C1 segment of cervical spinal cord (tissue), 14 donors: ENCODE measurements at places on chromosomes 3 and 15.

GRCh38 chr3:36696799-36697198 is 67.6 kb downstream of the DCLK3 start:
- DNase-seq = no peak

DNA sequence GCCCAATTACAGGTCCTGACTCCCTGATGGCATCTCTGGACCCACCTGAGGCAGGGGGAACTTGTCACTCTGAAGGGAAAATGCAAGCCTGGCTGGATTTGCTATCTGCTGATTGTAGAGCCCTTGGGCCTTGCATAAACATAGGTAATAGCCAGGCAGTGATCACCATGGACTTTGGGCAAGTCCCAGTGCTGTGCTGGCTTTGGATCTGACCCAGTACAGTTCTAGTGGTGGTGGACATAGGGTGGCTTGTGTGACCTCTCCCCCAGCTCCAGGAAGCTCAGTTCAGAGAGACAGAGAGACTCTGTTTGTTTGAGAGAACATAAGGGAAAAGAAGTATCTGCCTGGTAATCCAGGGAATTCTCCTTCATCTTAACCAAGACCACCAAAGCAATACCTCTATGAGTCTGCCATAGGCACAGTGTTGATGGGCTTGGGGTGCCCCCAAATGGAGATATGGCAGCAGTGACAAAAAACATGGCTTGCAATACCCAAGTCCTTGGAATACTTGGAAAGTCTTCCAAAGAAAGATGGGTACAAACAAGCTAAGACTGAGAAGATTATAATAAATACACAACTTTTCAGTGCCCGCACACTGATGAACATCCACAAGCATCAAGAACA is 348.5 kb downstream of the PYDC2 start:
- no peak for DNase-seq

- no peak for DNase-seq
These were observed 68.9 kb downstream of the SMAD3 start for GRCh38 chr15:67134067-67134838.

GRCh38 chr3:53155760-53156159 is 5.2 kb upstream of the PRKCD start:
- DNase-seq = no peak

GRCh38 chr3:192795021-192795420 is 67.7 kb upstream of the FGF12 start:
- no peak for DNase-seq

DNA sequence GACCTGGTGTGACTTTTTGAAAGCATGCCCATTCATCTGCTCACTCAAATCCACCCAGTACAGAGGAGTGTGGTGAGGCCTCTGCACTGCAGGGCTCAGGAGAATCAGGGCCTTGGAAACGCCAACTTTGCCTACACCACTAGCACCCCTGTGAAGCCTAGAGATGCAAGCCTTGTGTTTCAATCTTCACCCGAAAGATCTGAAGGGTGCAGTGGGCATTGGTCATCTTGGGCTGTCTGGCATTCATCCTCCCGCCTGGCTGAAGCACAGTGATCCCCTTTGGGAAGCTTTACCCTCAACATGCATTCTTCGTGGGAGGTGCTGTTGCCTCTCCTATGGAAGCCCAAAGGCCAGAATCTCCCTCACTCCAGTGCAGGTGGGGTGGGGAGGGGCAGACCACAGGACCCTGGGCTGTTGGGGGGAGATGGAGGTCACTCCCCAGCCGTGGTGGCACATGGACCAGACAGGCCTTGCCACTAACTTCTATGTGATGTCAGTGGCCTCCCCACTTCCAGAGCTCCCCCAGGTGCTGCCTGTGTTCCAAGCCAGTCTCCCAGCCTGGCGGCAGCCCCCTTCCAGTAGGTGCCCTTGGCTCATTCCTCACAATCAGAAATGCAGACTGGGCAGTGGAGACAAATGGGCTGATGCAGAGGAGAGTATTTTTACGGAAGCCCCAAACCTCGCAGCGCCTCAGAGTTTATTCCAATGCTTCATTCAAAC is 92.5 kb downstream of the ADAMTS17 start:
- DNase-seq = no peak

GRCh38 chr3:171177056-171177455 is 150.5 kb upstream of the SLC2A2 start:
- no peak for DNase-seq

GRCh38 chr3:62479326-62479725 is 106.0 kb upstream of the FEZF2 start:
- DNase-seq = no peak

GRCh38 chr15:56835718-56836171 is 82.7 kb upstream of the TCF12 start:
- DNase-seq = no peak

DNA sequence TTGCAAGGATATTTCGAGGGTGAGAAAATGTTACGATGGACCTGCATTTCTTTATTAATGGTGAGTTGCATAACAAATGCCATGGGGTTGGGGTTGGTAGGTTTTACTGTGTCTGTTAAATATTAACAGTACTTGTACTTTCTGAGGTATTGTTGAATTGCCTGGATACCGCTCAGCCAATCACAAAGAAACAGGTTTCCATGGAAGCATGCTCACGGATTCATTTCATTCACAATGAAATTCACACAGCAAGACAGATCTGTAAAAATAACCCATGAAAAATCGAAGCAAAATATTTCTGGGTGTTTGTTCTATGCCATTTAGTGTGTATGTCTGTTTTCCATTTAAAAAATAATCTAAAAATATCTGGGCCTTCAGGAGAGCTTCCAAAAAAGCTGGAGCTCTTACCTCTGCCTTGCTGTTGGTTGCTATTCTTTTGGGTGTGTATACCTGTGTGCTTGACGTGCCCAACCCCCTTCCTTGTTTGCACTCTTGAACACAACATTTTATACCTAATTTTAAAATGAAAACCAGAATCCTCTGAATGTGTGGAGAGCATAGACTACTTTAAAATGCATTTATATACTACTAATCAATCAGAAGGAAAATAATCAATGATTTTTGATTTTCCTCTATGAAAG is 479.8 kb upstream of the TBL1XR1 start:
- DNase-seq = no peak

GRCh38 chr3:139548801-139549200 is 9.3 kb upstream of the RBP1 start:
- DNase-seq = no peak

GRCh38 chr15:68235022-68235421 is 5.5 kb upstream of the CLN6 start:
- no peak for DNase-seq
